MV-4-11 (cell line): ENCODE measurements at places on chromosomes 2 and 18.
A peak's percentile ranks its signal among the peaks of the same experiment; 100 is the strongest.

DNA sequence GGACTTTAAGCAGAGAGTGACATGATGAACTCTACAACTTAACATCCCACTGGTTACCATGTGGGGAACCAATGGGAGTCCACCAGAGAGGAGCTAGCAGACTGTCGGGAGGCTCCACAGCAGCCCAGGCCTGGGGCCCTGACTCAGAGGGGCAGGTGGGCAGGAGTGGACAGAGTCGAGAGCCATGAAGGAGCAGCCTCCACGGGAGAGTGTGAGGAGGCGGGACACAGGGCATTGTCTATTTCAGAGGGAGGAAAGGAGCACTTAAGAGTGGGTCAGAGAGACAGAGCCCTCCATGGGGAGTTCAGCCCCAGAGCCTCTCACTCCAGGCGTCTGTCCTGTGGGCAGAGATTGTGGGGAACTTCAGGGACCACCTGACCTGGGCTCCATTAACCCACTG lies 118.7 kb downstream of the CYP26B1 start:
- no peak for DNase-seq

- DNase-seq: no peak
Observed at GRCh38 chr2:109348671-109349502, 219.9 kb downstream of the SH3RF3 start.

GRCh38 chr2:62158444-62159121 lies 37.3 kb upstream of the B3GNT2 start:
- no peak for DNase-seq

DNA sequence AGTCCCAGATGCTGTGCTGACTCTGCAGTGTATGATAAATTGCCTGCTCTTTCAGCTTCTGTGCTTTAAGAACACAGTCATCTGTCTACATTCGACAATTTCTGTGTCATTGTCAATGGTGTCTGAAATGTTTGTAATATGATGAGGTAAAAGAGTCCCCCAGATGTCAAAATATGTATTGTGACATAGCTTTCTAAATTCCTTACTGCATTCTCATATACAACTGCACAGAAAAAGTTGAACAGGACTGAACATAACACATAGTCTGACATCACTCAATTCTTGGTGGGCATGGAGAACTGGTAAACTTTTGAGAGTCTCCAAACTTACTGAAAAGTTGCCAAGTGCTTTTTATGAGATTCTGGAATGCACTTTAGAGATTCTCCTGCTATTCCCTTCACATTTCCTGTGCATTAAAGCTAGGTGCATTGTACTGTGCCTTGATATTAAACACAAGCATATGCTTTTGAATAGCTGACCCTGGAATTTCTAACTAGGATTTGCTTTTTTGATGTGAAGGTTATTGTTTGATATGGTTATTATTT lies 48.1 kb upstream of the ARHGAP28 start:
- no peak for DNase-seq

- peak; percentile 8 for DNase-seq
Observed at GRCh38 chr2:437756-438393, 150.0 kb upstream of the ALKAL2 start.

GRCh38 chr2:34011684-34012083 lies 412.6 kb upstream of the FAM98A start:
- DNase-seq: no peak

- peak; percentile 34 for DNase-seq
Observed at GRCh38 chr2:195642027-195642678, 14.9 kb upstream of the SLC39A10 start.

DNA sequence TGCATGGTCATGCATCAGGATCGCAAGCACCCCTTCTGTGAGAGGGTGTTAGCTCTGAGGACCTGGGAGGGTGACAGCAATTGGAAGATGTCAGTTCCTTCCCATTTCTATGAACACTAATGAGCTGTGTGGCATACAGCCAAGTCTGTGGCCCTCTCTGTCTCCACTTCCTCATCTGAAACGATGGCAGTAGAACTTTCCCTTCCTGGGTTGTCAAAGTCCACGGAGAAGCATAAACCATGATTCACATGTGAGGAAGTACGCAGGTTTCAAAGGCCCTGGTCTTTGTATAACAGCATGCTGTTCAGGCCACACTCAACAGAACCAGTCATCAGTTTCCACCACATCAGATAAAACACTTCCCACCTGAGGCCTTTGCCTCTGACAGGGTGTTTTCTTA lies 167.4 kb upstream of the RAB6C start:
- peak; percentile 100 for DNase-seq

- DNase-seq: no peak
Observed at GRCh38 chr18:35516789-35517188, 19.0 kb upstream of the INO80C start.

- no peak for DNase-seq
Observed at GRCh38 chr18:75742516-75742915, 315.0 kb upstream of the SMIM21 start.
